ENCODE measurements at places on chromosomes 2 and 18.

DNA sequence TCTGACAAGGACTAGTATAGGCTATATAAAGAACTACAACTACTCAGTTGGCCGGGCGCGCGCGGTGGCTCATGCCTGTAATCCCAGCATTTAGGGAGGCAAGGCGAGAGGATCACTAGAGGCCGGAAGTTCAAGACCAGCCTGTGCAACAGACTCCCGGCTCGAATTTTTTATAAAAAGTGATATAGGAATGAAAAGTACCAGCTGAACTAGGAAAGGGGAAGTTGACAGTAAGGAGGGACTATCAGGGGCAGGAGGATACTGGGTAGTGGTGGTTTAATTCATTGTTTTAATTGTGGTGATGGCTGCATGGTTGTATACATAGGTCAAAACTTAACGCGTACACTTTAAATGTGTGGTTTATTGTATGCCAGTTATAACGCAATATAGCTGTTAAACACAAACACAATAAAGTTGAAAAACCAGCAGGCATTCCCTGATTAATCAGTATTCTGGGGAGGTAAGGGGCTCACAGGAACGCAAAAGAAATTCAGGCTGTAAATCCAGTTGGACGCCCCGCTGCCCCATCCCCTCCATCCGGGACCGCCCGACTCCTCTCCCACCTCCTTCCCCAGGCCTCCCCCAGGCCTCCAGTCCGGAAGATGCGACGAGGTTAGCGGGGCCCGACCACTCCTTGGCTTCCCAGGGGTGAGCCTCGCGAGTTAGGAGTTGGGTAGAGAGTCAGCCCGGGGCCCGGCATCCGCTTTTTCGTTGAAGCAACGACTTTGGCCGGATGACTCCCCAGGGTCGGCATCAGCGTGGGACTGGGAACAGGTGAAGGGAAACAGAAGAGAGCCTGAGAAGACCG is 746 bp upstream of the POLR1B start:
- DNase-seq, result peak; percentile 79

- DNase-seq, result no peak
Observed at GRCh38 chr18:57747809-57748680, 55.1 kb downstream of the ATP8B1 start.

- no peak for DNase-seq
Observed at GRCh38 chr2:206979922-206980321, 40.6 kb downstream of the CPO start.

- DNase-seq, result peak; percentile 66
Observed at GRCh38 chr2:68653538-68653982, 10.2 kb downstream of the PROKR1 start.

- DNase-seq, result no peak
Observed at GRCh38 chr2:224764565-224765236, 48.5 kb upstream of the CCDC195 start.

GRCh38 chr2:43060390-43061016 is 165.9 kb downstream of the ZFP36L2 start:
- DNase-seq, result no peak

GRCh38 chr2:150806336-150806735 is 318.9 kb upstream of the RND3 start:
- no peak for DNase-seq

GRCh38 chr2:138059487-138060300 is 95.4 kb downstream of the HNMT start:
- no peak for DNase-seq

DNA sequence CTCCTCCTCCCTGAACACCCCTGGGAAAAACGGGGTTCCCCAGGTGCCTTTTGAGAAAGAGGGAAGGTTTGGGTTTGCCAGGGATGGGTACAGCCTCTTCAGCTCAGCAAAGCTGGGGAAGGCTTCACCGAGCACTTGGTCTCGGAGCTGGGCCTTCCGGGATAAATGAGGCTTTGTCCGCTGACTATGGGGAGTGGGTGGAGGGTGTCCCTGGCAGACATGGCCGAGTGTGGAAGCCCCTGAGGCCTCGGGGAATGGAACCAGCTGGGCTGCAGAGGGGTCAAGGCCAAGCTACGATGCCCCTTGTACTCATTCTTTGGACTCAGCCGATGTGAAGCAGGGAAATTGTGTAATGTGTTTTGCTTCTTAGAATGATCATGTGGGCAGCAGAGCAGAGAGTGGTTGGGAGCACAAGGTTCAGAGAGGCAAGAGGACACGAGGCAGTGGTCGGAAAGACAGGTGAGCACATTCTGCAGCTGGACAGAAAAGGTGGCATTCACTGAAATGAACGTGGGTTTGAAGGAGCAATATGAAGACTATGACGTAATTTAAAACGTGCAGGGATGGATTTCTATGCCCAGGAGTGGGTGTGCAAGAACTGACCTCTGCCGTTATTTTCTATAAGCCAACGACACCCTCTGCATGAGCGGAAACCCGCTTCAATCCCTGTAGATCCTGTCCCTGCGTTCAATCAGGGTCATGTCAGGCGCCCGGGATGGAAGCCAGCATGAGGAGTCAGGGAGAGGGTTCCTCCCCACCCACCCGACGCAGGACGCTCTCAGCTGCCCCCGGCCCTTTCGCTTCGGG is 142.6 kb downstream of the PXDN start:
- DNase-seq, result no peak

DNA sequence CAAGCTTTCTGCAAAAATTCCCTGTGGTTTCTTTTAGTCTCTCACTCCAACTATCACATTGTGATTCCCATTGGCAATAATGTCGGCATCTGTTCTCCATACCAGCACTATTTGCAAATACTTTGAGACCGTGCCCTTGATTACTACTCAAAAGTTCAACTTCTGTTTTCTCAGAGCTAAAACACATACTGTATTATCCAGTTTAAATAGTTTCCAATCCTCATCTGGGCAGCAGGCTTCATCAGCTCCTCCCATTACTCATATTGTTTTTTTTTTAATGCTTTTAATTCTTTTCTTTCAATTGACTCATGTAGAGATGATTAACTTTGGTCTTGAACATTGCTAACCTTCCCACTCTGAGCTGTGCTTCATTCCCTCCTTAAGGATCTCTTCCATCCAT is 135.8 kb downstream of the METTL8 start:
- no peak for DNase-seq

Measured in NK-92 treated with Interleukin-12 subunit alpha and Interleukin-12 subunit beta, amount 100 ng/mL, for 24 hours (cell line).